ENCODE measurements at places on chromosomes 4 and X.

GRCh38 chr4:113043591-113043990 lies 5.9 kb upstream of the ANK2 start:
- no peak for DNase-seq

DNA sequence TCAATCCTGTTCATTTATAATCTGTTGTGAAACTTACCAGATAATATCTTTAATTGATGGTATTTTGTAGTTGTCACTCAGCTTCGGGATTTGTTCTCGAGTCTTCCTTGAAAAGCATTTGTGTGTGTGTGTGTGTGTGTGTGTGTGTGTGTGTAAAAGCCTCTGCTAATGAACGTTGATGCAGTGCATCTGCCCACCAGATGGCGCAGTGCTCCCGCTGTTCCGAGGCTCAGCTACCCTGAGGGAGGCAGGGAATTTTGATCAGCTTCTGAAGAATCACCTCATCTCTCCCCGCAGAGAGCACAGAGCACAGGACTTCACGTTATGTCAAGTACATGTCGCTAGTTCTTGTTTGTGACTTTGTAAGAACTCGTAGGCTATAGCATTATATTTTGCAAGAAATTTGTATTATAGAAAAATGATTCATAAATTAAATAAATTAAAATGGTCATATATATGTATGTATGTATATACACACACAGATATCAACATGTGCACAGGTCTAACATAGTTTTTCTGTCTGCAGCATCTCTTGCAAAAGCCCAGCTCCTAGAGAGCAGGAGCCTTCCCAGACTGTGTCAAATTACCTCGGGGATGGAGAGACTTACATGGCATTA lies 316.7 kb upstream of the IGFBP7 start:
- peak; percentile 15 for DNase-seq

- DNase-seq = no peak
Measured at GRCh38 chr4:77566148-77566547, 39.5 kb upstream of the CXCL13 start.

DNA sequence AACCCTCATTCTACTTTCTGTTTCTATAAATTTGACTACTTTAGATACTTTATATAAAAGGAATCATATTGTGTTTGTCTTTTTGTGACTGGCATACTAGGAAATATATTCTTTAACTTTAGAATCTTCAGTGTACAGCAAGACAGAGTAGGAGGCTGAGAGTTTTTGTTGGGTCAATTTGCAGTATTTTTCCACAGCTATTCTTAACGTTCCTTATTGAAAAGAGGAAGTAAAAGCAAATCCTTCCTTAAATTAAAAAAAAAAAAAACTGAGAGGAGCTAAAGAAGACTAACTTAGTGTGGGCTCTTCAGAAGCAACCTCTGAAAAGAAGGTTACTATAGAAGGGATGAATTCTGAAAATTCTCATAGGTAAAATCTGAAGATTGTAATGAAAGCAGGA lies 1194.6 kb downstream of the ADGRL3 start:
- DNase-seq = no peak

GRCh38 chr4:67288964-67289363 lies 256.3 kb downstream of the CENPC start:
- DNase-seq = no peak

- no peak for DNase-seq
Measured at GRCh38 chr4:182536221-182536811, 293.1 kb downstream of the TENM3 start.

DNA sequence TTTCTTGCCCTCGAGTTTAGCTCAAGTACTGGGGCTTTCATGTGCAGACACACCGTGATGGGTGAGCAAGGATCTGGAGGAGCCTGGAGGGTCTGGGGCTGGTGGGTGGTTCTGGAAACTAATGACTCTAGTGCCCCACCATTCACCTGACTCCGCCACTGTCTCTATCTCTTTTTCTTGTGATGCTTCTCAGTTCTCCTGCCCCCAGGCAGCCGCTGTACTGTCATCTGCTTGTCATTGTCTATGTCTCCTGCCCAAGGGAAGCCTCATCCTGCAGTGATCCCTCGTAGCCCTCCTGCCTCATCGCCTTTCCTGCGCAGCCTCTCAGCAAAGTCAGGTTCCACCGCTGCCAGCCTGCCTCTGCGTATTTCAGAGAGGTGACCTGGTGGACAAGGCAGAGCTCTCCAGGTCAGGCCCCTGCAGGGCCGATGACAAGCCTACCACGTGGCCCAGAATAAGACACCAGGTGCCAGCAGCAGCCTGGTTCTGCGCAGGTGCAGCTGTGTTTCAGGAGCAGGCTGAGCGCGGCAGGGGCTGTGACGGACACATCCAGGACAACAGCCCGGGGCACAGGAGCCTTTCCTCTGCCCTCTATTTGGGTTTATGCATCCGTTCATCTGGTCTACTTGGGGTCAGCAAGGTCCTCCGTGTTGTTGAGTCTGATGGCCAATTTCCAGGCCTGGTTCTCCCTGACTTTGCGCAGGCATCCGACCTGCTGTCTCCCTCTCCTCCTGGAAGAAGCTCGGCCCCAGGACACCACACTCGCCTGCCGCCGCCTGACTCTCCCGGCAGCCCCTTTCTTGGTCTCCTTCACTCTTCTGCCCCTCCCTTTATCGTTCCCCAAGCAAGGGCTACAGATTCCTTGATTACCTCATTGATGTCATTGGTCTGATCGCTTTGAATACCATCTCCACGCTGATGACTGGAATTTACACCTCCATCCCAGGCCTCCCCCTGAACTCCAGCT lies 30.9 kb upstream of the CDKN2AIP start:
- DNase-seq = no peak

- no peak for DNase-seq
Measured at GRCh38 chr4:120611092-120611491, 311.4 kb downstream of the PRDM5 start.

DNA sequence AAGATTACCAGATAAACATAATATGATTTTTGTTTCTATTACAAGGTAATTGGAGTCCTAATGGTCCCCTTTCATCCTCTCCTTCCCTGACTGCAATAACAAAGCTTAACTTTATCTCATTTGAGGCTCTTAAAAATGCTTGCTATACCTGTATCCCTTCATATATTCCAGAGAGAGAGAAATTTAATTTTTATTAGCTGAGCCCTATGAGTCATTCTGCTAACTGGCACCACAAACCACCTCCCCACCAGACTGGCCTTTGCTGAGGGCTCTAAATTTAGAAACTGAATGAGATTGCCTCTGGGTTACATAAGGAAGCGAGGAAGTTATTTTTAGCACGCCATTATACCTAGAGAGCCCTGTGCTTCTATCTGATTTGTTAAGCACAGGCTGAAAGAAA lies 27.4 kb downstream of the CBLL2 start:
- DNase-seq = peak; percentile 1

- no peak for DNase-seq
Measured at GRCh38 chrX:51899741-51900140, 6.3 kb downstream of the MAGED1 start.

- DNase-seq = no peak
Measured at GRCh38 chr4:24570172-24570571, 14.2 kb downstream of the DHX15 start.

DNA sequence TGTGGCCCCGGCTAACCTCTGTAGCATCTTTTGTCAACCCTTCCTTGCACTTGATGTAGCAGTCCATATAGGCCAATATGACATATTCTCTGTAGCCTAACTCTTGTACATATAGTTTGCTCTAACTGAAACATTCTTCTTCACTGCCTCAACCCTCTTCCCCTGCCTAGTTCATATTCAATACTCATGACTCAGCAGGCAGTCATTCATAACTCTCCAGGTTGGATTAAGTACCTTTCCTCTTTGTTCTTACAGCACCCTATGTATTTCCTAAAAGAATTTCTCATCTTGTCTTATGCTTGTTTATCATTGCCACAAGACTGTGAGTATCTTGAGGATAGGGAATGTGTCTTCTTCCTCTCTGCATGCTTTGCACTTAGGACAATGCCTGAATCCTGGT lies 76.9 kb downstream of the TMLHE start:
- no peak for DNase-seq

- DNase-seq = no peak
Measured at GRCh38 chrX:49972328-49972860, 50.0 kb downstream of the CLCN5 start.

DNA sequence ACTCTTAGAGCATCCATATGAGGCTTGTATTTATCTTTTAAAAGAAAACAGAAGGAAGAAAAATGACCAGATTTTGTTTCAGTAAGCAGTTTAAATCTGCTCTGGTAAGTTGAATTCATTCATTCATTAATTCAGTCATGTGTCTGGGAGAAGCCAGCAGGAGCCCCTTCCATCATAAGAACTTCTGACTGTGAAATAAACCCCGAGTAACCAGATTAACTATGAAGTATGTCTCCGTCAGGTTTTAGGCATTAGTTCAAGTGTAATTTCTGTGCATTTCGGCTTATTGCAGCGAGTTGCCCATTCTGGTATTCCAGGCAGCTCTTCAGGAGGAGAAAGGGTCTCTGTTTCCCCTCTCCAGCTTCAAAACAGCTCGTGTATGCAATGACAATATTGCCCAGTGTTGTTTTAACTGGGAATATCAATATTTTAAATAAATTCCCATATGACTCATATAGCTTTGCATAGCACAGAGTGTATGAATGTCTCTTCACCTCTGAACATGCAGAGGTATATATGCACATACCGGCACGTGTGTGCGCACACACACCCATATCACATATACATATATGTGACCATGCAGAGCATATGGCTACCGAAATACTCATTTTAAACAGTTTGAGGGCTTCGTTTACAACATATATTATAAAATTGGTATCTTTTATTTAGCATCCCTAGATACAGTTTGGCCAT lies 255.3 kb downstream of the BCOR start:
- no peak for DNase-seq

DNA sequence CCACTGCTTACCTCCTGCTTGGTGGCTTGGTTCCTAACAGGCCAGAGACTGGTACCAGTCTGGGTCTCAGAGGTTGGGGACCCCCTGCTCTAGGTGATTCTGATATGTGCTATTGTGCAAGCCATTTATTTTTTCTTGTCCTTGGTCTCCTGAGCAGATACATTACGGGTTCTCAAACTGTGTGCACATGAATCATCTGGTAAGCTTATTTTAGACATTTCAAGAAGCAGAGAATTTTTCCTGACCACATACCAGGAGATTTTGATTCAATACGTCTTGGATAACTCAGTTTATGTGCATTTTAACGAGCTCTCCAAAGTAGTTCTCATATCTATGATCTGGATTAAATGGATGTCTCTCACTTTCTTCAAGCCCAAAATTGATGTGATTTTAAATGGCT lies 77.2 kb downstream of the FHIP1A start:
- DNase-seq = no peak
